Calu3 (cell line): ENCODE measurements at places on chromosomes 2 and 18. TPM values are rescaled to one million over a fixed set of nuclear protein-coding genes. Genes with fewer than 3 reads are reported as not detected.

The GCG gene
- total RNA-seq = not detected in 2 replicates

The EVA1A gene
- total RNA-seq = 0.42 TPM in 1 of 2 replicates, not detected in the other

The NETO1 gene
- not detected in 2 replicates for total RNA-seq

The PAX8 gene
- 12.2 and 14.5 TPM in 2 replicates for total RNA-seq

The IL18RAP gene
- not detected in 2 replicates for total RNA-seq

The PCARE gene
- total RNA-seq = not detected in 2 replicates

The SATB2 gene
- total RNA-seq = 8.4 and 11.2 TPM in 2 replicates

The CNTNAP5 gene
- not detected in 2 replicates for total RNA-seq

The TDRD15 gene
- not detected in 2 replicates for total RNA-seq

The SOCS6 gene
- 26.1 and 33.0 TPM in 2 replicates for total RNA-seq

The SERPINB2 gene
- 39.2 and 85.1 TPM in 2 replicates for total RNA-seq

The HOXD8 gene
- not detected in 2 replicates for total RNA-seq

The FLACC1 gene
- total RNA-seq = 1.2 and 1.4 TPM in 2 replicates

The TUBA3D gene
- total RNA-seq = not detected in 2 replicates

The CFC1 gene
- not detected in 2 replicates for total RNA-seq

The THSD7B gene
- not detected in 2 replicates for total RNA-seq

The LGALSL gene
- 9.3 and 12.1 TPM in 2 replicates for total RNA-seq

The ITPRID2 gene
- 375 and 411 TPM in 2 replicates for total RNA-seq
